NCI-H69 (cell line): ENCODE measurements at places on chromosomes 7 and 10.

- DNase-seq: no peak
Observed at GRCh38 chr7:112252141-112252540, 45.6 kb downstream of the ZNF277 start.

DNA sequence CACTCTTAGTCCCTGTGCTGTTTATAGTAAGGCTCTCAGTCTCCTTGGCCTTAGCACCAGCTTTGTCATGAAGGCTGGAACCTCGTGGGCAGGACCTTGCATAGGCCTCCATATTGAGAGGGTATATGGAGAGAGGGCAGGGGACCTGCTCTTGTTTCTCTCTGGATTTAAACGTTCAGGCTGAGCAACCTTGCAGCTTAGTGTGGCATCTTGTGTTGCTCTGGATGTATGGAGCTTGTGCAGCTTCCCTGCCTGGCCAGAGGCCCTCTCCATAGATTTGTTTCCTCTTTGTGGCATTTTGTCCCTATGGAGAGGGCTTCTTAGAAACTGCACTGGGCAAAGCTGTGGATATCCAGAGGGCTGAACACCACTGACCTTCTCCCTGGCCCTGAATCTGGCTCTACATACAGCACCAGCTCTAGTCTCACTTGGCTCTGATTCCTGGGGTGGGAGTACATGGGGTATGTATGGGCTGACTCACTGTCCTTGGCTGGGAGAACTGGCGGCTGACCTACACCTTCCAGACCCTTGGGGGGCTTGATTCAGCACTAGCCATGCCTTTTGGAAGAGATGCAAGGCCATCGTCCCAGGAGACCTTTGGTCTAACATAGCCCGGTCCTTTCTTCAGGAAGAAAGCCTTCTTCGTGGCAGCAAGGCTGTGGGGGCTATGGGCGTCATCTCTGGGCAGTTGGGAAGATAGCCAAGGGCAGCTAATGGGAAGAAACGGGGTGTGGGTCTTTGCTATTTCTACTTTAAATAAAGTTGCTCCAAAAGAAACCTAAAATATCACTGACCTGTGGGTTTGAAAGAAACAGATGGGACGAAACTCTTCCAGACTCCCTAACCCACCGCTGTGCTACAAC lies 30.5 kb downstream of the ITPRIP start:
- no peak for DNase-seq

- DNase-seq: no peak
Observed at GRCh38 chr10:63133821-63134557, 861 bp downstream of the NRBF2 start.

DNA sequence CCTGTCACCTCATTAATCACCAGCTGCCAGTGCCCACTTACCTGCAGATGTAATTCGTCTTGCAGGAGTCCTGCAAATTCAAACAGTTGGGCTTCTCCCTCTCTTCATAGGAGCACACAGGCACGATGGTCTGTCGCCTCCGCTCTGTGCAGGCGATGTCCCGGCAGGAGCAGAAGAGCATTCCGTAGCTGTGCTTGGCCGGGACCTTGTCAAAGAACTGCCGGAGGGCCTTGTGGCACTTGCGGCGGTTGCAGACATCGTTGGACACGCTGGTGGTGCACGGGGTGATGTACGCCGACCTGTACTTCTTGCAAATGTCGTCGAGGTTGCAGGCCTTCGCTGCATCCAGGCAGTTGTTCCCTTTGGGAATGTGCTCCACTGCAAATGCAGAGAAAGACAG lies 147.8 kb downstream of the GFRA1 start:
- DNase-seq: no peak

DNA sequence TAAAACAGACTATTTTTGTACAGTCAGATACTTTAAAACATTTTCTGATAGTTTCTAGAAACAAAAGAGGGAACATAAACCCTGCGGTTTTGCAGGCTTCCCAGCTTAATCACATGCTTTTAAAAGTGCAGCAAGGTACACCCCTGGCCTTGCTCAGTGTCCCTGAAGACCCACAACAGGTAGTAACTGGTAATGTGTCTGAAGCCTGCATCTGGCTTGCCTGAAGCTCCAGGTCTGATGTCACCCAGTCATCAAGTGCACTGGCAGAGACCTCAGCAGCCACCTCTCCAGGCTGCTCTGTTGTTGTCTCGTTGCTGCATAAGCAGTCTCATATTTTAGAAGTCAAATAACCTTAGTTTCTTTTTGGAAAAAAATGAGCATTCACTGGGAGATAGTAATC lies 376.1 kb upstream of the MTPN start:
- peak; percentile 77 for DNase-seq

DNA sequence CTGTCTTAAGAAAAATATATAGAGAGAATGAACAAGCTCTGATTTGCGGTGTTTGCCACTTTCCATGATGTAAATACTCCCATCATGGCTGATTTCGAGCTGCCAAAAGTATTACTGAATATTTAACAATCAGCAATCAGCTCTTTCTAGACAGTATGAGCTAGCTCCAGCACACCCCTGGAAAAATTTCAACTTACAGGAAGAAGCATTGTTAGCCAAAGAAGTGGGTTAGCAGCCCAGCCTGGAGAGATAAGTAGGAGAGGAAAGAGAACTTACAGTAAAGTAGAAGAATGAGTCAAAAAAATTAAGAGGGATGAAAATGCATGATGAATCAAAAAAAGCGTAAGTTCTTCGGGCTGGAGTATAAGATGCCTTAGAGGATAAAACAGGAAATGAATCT lies 60.6 kb upstream of the ANK3 start:
- DNase-seq: no peak

DNA sequence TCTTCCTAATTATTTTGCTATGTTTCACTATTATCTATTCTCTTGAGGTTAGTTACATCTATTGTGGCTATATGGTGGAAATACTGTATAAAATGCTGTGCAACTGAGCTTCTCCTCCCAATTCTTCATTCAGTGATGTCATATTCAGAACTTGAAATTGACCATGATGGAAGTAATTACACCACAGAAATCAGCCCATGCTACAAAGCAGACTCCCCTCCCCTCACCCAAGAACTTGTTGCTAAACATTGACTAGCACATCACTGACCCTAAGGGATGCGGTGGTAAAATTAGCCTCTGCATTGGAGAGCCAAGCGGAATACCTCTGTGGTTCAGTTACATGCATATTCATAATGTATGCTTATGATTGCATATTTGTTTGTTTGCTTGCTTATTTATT lies 8.8 kb downstream of the CALD1 start:
- DNase-seq: no peak

GRCh38 chr10:14691359-14691758 lies 83.3 kb downstream of the FAM107B start:
- DNase-seq: no peak

DNA sequence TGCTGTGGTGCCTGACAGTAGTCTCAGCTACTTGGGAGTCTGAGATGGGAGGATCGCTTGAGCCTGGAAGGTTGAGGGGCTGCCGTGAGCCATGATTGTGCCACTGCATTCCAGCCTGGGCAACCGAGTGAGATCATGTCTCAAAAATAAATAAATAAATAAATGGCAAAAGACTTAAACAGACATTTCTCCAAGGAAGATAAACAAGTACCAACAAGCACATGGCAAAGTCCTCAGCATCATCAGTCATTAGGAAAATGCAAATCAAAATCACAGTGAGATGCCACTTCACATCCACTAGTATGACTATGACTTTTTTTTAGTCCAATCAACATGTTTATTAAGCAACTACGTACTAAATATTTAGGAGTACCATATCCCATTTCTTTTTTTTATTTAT lies 21.3 kb upstream of the KPNA7 start:
- DNase-seq: no peak

GRCh38 chr7:25732766-25733217 lies 419.2 kb upstream of the NFE2L3 start:
- peak; percentile 43 for DNase-seq

DNA sequence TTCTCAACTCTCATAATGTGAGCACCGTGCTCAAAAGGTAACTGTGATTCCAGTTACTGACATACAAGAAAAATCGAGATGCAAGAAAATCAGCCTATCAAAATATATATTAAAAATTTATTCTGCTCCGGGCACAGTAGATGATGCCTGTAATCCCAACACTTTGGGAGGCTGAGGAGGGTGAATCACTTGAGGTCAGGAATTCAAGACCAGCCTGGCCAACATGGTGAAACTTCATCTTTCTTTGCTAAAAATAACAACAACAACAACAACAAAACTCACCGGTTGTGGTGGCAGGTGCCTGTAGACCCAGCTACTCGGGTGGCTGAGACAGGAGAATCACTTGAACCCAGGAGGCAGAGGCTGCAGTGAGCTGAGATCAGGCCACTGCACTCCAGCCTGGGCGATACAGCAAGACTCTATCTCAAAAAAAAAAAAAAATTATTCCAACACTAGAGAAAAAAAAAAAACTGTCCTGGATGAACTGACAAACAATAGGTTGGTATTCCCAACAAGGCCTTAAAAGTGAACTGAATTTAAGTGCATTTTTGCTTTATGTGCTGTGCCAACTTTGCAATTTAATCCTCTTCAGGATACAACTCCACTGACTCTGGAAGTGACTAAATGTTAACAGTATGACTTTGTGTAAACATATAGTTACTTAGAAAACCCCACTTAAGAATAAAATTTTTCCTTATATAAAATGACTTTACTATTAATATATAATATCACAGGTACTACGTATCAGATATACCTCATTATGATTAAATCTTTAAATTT lies 51.1 kb downstream of the JMJD1C start:
- DNase-seq: no peak

DNA sequence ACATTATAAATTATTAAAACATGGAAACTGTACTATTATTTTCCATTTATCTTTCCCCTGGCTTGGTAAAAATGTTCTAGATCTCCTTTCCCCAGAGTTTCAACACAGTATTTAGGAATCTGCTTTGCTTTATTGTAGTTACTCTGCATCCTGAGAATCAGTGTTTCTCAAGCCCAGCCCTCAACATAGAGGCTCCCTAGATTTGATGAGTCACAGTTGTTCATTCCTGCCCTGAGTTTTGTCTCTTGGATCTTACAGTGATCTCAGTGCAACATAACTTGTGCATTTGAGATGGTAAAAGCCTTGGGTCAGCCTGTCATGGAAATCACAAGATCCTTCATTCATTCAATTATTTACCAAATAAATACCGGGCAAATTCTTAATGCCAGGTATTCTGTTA lies 63.0 kb downstream of the VAX1 start:
- DNase-seq: peak; percentile 20

- DNase-seq: no peak
Observed at GRCh38 chr10:22620929-22621328, 93.4 kb downstream of the PIP4K2A start.

- no peak for DNase-seq
Observed at GRCh38 chr7:113374955-113375354, 256.6 kb upstream of the SMIM30 start.

GRCh38 chr7:139899328-139899955 lies 70.4 kb downstream of the TBXAS1 start:
- DNase-seq: peak; percentile 88

- no peak for DNase-seq
Observed at GRCh38 chr7:2212906-2213305, 19.8 kb downstream of the MAD1L1 start.

DNA sequence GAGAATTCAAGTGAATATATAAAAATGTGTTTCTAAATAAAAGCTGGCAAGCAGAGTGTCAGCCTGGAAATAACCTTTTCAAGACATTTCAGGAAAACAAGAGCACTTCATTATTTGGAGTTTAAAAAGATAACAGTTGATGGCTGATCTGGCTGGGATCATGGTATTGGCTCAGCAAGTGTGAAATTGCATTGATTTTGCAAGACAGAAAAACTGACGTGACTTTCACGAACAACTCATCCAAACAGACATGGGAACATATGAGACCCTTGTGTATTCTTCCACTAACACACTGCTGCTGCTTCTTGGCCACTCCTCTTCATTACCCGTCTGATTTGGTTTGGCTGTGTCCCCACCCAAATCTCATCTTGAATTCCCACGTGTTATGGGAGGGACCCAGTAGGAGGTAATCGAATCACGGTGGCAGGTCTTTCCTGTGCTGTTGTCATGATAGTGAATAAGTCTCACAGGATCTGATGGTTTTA lies 108.5 kb downstream of the RAB18 start:
- DNase-seq: no peak

- no peak for DNase-seq
Observed at GRCh38 chr10:4315551-4315950, 510.5 kb upstream of the AKR1E2 start.

- no peak for DNase-seq
Observed at GRCh38 chr10:96814264-96814663, 17.8 kb upstream of the LCOR start.

- DNase-seq: peak; percentile 23
Observed at GRCh38 chr7:140656548-140657515, 15.9 kb upstream of the ADCK2 start.

GRCh38 chr7:45089341-45089891 lies 647 bp upstream of the NACAD start:
- peak; percentile 95 for DNase-seq

GRCh38 chr7:91435381-91436059 lies 171.3 kb downstream of the FZD1 start:
- DNase-seq: peak; percentile 24

GRCh38 chr10:124745252-124745651 lies 1.1 kb upstream of the FAM53B start:
- DNase-seq: no peak

- DNase-seq: no peak
Observed at GRCh38 chr10:23187155-23187554, 5.0 kb upstream of the PTF1A start.

DNA sequence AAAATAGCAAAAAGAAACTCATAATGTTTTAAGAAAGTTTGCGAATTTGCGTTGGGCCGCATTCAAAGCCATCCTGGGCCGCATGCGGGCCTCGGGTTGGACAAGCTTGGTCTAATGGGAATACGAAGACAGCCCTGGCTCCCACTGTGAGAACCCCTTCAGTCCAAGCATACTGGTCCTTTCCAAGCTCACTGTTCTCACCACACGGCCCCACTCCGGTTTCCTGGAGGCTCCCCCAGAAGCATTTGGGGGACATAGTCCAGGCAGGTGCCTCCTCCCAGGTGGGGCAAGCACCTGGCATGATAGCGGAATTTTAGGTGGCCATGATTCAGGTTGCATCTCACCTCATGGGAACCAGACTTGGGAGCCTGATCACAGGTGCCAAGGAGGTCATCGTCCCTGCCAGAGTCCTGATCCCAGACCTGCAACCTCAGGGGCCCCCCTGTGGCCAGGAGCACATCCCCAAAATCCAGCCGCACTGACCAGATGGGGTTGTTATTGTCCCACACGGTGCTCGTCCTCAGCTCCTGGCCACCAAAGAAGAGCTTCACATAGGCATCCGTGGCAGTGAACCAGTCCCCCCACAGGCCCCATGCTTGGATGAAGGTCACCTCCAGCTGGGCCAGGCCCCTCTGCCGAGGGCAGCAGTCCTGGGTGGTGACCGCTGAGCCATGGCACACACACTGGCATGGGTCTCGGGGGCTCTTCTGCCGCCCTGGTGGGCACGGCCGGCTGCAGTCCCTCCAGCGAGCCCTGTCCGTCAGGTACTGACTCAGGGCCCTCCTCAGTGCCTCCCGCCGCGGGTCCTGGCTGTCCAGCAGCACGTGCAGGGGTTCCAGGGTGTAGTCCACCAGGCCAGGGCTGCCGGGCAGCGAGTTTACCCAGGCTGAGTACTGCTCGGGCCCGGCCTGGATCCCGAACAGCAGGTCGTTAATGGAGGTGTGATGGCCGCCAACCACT lies 4.4 kb downstream of the PRF1 start:
- DNase-seq: no peak

GRCh38 chr10:129951101-129951969 lies 12.7 kb downstream of the EBF3 start:
- DNase-seq: no peak
